Fibroblast of skin of left biceps (primary cell): ENCODE measurements at places on chromosomes 3 and 15.

DNA sequence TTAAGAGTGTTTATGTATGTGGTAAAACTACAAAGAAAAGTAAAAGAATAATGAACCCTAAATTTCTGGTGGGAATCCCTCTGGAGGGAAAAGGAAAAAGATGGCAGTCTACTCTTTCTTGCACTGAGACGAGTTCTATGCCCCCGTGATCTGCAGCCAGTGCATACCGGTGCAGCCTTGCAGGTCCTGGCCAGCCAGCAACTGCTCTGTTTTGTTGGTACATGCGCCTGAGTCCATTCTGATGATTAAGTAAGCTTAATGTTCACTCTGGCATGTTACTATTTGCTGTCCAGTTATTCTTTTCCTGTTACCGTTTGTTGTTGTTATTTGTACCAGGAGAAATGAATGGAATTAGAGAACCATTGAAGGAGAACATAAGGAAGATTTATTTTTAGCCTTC is 95.1 kb upstream of the TMC3 start:
- DNase-seq, result no peak

DNA sequence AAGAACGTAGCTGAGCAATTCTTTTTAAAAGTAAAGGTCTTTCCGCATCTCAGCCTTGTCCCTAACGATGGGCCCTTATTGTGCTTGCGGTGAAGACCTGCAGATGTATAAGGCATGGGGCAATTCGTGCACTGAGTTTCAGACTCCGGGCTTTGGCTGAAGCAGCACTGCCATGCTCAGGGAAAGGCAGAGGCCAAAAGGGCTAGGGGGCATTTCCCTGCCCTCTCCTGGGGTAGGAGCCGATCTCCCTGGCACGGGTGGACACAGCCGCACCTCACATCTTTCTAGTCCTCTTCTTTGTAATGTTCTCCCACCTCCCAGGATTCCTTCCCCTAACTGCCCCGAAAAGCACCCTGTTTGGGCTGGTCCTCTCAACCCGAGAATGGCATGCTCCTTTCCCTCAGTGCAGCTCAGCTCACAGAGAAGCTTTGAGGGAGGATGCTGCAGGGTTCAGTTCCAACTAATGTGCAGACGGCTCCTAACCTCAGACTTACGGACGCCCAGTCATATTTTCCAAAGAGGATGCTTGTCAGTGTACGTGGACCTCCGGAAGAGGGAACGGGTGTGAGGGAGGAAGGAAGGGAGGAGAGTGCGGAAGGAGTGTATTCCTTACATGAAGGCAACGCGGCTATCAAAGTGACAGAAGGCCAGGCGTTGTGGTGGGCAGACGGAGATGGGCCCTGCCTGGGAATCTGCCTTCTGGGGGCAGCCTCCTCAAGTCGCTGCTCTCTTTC is 61.2 kb downstream of the SYNM start:
- no peak for DNase-seq

GRCh38 chr3:5020242-5020722 is 41.0 kb downstream of the BHLHE40 start:
- DNase-seq, result no peak

GRCh38 chr3:151075869-151076562 is 9.4 kb upstream of the MED12L start:
- no peak for DNase-seq

- DNase-seq, result no peak
Measured at GRCh38 chr3:5138214-5138981, 16.3 kb downstream of the ARL8B start.

DNA sequence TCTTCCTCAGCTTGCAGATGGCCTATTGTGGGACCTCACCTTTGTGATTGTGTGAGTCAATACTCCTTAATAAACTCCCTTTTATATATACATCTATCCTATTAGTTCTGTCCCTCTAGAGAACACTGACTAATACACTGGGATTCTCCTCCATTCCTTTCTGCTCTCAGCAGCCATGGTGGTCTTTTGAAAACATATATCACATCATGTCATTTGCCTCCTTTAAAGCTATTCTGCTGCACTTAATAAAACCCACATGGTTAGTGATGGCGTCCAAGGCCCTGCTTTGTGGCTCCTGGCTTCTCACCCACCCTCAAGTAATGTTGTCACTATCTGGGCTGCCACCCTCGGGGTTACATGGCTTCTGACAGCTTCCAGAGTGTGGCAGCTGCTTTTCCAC is 169.5 kb downstream of the CADPS start:
- DNase-seq, result no peak

DNA sequence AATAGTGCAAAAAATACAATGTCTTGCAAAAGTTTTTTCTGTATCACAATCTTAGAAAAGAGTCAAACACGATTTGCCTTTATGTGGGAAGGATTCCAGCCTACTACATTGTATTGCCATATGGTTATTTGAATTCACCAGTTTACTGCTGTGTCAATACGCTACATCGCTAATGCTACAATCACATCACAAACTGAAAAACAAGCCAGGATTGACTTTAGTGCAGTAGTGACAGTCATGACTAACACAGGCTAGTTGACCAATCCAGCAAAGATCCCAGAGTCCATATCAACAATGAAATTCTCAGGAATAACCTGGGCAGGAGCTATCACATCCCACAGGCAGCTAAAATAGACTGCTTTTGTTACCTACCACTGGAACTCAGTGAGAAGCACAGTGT is 67.0 kb downstream of the IL12A start:
- DNase-seq, result no peak

DNA sequence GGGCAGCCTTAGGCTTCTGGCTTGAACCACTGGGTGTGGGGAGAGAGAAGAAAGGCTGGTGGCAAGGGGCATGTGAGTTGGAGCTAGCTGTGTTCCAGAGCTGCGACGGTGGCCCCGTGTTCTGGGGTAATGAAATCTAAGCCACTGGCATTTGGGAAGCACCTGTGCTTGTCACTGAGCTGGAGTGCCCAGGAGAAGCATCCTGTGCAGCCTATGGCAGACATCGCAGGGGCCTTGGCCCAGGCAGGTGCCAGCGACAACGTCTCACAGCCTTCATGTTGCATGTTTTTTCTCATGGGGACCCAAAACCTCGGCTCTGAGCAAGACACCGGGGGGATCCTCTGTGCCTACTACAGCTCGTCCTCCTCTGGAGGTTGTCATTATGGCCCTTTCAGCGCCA is 91.1 kb upstream of the PLXNA1 start:
- DNase-seq, result no peak

- DNase-seq, result no peak
Measured at GRCh38 chr15:101451846-101452245, 37.7 kb downstream of the PCSK6 start.
